ENCODE measurements at places on chromosomes 1 and 21.

- no peak for DNase-seq
These were observed 97.5 kb downstream of the LRIG2 start for GRCh38 chr1:113170519-113170918.

- no peak for DNase-seq
These were observed 273.6 kb upstream of the LRRC7 start for GRCh38 chr1:69294171-69294570.

DNA sequence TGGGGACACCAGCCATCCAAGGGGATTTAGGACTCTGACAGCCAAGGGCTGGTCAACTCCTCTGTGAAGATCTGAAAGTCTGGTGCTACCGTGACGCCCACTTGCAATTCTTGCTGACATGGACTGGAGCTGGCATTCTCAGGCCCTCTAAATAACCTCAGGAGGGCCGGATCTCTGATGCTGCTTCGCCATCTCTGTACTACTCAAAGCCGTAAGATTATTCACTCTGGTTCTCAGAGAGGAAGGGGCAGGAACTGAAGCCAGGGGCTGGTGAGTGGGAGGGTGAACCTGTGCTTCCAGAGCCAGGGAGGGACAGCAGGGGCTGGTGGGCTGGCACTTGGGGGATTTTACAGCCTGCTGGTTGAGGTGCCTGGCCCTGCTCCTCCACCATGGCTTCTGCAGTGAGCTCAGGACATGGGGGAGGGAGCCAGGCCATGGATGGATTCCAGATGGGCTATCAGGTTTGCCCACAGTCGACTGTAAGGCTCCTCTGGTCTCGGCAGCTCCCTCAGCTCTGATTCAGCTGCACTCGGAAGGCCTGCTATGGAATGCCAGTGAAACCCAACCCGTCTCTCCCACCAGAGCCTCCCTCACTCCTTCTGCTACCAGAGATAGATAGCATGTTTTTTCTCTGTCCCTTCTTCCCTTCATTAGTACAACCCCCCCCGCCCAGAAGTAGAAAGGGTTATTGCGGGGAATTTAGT lies 84.5 kb downstream of the PLXNA2 start:
- DNase-seq, result no peak

DNA sequence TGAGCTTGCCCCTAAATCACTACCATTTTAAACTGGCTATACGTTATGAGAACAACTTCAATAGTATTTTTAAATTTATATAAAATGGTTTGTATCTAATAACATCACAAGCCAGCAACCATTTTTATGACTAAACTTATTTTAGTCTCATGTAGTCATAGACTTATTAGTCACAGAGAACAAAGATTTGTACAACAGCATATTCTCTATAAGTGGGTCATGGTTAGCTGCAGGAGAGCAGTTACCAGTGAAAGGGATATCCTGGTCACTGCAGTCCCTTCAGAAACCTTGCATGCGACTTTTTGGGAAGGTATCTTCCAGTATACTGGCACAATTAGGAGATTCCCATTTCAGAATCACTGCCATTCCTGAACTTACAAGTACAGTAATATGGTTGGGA lies 90.0 kb downstream of the HFM1 start:
- no peak for DNase-seq

DNA sequence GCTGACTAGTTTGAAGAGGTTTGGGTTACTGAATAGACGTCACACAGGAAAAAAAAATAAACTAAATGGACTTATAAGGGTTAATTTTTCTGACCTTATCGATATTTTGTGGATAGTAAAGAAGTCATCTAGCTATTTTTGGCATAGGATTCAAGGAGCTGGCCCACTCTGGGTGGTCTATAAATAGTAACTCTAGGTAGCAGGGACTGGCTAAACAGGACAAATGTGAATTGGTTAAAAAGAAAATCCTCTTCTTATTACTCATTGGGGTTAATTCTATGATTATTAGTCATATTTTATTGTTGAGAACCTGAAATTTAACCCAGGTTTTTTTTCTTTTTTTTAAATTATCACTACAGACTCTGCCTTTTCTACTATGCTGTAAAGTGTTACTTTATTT lies 61.7 kb downstream of the ATF6 start:
- no peak for DNase-seq

GRCh38 chr1:58922302-58923089 lies 138.6 kb upstream of the JUN start:
- DNase-seq, result no peak

DNA sequence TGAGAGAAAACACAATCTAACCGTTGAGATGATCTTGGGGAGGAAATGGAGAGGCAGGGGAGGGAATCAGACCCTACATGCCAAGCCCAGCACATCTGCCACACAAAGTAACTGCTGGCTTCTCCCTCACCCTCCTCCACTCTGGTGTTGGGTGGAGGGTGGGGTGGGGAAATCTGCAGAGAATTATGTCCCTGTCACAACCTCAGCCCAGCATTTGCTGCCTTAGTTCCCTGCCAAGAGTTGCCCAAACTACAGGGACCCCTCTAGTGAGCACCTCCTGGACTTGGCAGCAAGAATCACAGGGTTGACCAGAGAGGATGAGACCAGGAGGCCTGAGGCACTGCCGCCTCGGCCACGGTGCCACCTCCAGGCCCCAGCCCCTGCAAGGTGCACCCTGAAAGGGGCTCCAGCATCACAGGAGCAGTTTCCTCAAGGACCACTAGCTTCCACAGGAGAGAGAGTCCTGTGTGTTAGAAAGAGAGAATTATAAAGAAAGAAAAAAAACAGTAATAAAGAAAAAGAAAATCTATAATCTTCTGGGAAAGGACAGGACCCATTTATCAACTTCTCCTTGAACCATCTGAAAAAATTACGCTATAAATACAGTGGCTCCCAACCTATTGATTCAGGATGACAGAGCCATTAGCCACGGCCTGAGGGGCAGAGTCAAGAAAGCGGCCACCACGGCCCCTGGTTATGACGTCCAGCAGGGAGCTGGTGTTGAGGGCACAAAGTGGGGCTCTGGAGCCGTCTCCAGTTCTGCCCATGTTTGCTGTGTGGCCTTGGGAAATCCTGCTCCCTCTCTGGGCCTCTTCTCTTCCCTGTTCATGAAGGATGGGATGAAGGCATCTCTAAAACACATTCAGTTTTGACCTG lies 451.7 kb downstream of the MATN1 start:
- DNase-seq, result no peak

DNA sequence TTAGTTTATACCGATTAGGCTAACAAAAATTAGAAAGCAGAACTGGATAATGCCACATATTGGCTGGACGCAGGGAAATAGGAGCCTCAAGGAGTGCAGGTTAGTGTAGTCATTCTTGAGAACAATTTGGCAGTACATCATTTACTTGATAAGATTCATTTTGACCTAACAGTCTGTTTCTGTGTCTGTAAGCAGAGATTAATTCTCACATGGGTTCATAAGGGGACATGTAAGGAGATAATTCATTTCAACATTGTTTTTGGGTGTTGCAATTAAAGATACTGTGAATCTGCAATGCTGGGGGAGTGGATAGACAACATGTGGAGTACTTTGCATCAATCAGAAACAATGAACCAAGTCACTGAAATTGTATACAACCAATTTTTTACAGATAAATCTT lies 32.0 kb downstream of the AGO3 start:
- no peak for DNase-seq

- DNase-seq, result no peak
These were observed 156.9 kb downstream of the IGSF21 start for GRCh38 chr1:18264450-18265039.

DNA sequence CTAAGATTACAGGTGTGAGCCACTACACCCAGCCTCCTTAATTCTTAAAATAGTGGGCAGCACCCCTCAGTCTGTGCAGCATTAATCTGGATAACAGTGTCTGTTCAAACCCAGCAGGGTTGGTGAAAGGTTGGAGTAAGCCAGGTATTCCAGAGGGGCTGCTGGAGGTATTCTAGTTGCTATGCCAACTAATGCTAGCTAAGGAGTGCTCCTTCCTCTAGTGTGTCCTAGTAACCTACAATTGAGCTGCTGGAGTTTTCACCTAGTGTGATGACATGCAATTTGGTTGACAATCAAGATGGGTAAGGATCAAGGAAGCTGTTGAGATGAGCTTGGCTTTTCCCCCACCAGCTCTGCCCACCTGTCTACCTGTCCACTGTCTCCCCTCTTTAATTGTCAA lies 100.2 kb upstream of the IPO9 start:
- DNase-seq, result no peak

- no peak for DNase-seq
These were observed 98.5 kb upstream of the ADGRL2 start for GRCh38 chr1:81702079-81702715.

GRCh38 chr1:116585886-116586285 lies 15.1 kb upstream of the CD58 start:
- no peak for DNase-seq

DNA sequence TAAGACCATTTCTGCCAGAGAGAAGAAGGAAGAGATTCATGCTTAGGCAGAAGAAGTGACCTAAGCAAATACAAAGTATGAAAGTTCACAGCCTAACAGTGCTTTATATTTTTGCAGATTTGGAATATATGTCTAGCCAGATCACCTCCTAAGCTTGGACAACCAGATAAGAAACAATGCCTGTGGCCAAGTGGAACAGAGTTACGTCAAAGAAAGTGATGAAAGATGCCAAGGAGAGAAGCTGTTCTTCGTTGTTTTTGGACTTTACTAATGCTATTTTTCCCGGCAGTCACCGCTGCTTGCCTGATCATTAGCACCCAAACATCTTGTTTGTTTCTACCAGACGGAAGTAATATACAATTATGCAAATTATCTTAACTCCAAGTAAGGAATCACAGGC lies 489.2 kb upstream of the C1orf87 start:
- DNase-seq, result no peak

DNA sequence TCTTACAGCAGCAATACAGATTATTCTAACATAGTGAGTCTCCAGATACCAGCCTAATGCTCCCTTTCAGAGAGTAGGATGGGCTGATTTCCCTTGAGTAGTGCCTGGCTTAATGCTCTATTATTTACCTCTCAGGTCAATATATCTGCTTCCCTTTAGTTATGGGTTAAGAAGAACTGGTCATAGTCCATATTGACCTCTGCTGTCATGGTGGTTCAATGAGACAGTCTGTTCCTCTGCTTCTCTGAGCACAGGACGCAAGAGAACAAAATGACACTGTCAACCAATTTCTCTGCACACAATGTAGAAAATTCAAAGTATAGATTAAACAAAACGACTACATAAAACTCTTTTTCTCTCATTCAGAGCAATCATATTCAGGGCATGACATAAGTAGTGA lies 2.9 kb downstream of the MRAP start:
- no peak for DNase-seq

DNA sequence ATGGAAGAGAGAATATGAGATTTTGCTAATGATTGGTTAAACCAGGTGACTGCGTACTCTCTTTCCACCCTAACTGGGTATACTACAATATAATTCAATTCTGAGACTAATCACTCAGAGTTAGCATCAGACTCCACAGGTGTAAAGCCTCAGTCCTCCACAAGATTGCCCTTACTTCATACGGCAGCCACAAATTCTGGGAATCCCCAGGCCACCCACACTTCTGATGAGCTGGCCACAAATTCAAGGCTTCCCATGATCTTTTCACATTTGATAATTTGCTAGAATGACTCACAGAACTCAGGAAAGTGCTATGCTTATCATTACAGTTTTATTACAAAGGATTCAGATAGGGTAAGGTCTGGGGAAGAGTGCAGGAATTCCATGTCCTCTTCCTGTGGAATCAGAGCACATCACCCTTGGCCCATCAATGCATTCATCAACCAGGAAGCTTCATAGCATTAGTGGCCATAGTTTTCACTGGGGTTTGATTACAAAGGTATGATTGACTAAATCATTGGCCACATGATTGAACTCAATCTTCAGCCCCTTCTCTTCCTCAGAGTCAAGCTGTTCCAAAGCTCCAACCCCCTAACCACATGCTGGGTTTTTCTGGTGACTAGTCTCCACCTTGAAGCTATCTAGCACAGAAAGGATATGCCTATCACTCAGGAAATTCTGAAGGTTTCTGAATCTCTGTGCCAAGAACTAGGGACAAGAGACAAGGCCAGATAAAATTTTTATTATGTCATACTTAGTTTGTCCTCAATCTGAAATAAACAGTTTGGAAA lies 131.7 kb downstream of the HHIPL2 start:
- no peak for DNase-seq

- no peak for DNase-seq
These were observed 78.1 kb downstream of the NKAIN1 start for GRCh38 chr1:31161571-31161970.

DNA sequence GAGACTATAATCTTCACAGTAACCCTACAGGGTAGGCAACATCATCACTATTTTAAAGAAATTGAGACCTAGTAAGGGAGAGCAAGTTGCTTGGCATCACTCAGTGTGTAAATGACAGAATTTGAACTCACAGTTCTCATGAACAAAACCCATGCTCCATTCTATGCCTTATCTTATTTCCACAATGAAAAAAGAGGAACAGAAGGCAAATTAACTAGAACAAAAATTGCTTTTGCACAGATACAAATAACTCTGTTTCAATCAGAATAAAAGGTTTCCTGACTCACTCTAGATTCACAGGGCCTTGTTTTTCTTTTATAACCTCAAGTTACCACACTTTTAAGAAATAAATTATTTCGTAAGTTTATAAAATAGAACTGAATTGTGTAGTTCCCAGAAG lies 90.1 kb downstream of the UCHL5 start:
- DNase-seq, result no peak

DNA sequence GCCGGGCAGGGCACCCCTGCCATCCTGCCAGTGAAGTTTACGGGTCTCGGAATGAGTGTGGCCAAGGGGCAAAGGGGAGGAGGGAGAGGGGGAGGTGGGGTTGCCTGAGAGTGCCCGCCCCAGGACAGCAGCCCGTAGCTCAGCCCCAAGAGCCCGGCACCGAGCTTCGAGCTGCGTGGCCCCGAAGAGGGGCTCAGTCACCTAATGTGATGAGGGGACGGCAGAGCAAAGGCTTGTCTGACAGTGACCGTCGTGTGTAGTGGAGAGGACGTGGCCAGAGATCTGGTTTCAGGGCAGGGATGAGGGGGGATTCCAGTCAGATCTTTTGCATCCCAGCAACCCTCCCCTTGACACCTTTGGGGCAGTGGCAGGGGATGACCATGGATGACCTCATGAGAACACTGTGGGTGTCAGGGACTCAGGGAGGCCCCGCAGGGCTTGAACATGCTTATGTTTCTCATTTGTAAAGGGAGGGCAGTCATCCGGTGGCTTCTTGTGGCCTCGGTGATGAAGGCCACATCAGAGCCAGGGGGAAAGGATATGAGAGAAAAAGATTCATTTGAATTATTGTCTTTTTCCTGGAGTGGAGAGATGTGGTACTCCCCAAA lies 1.1 kb upstream of the TRPM2 start:
- DNase-seq, result no peak

- no peak for DNase-seq
These were observed 155.9 kb upstream of the NEGR1 start for GRCh38 chr1:72438270-72438669.

DNA sequence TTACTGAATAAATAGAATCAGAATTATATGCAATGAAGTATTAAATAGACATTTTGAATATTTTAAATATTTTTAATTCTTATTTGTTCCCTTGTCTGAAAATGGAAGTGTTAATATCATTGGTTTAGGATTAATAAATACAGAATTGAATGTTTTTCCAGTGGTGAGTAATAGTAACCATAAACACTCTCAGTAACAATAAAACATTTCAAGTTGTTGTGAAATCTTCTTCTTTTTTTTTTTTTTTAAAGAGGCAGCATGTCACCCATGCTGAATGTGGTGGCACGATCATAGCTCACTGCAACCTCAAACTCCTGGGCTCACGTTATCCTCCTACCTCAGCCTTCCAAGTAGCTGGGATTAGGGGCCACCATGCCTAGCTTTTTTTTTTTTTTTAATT lies 86.2 kb upstream of the ZBTB18 start:
- no peak for DNase-seq
